Gastrocnemius medialis (tissue), 4 donors: ENCODE measurements at places on chromosomes 4 and X. TPM values are rescaled to one million over a fixed set of nuclear protein-coding genes. Genes with fewer than 3 reads are reported as not detected.

GRCh38 chrX:12013211-12013618 is 125.1 kb upstream of the FRMPD4 start:
- DNase-seq, result no peak

GRCh38 chr4:173130687-173131086 is 37.9 kb upstream of the GALNT7 start:
- DNase-seq, result no peak

- no peak for DNase-seq
Observed at GRCh38 chrX:105282077-105282476, 61.6 kb upstream of the TEX13A start.

DNA sequence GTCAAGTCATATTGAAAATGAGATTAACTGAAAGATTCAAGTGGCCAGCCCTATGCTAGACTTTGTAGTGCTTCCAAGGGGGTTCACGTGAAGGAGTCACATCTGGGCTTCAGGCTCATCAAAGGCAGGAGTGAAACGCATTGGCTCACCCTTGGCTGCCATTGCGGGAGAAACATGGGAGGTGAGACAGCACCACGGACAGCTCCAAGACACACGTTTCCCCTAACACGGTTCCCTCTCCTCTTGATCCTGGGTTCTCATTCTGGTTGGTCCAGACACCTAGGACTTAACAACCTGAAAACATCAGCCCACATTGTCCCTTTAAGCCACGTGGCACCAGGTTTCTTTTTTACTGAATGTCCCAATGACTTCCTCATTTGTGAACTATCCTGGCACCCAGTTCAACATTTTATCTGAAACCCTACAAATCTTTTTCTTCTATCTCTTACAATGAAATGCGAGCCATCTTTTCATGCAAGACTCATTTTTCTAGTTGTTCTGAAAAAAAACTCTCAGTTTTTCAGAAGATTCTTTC is 279.0 kb upstream of the VCX3A start:
- DNase-seq, result no peak

DNA sequence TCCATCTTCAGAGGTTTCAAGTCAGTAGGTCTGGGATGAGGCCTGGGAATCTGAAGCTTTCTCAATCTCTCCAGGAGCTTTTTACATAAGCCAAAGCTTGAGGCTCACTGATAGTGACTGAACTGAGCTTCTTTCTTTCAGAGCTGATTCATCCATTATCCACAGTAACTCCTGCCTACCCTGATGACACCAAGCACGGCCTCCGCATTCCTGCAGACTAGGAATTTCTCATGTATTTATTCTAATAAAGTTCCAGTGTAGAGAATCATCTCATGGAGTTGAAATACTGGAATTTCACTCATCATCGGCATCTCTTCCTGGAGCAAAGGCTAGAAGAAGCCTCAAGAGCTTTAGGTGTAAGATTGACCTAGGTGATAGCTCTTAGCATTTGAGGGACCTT is 12.1 kb upstream of the DCTD start:
- no peak for DNase-seq

Gene HSFX3
- not detected for total RNA-seq

Gene CCDC149
- total RNA-seq, result 10.0 TPM

Gene LIAS
- 11.3 TPM for total RNA-seq
